ENCODE measurements at places on chromosomes 1 and 21. TPM values are rescaled to one million over a fixed set of nuclear protein-coding genes. Genes with fewer than 3 reads are reported as not detected.

DNA sequence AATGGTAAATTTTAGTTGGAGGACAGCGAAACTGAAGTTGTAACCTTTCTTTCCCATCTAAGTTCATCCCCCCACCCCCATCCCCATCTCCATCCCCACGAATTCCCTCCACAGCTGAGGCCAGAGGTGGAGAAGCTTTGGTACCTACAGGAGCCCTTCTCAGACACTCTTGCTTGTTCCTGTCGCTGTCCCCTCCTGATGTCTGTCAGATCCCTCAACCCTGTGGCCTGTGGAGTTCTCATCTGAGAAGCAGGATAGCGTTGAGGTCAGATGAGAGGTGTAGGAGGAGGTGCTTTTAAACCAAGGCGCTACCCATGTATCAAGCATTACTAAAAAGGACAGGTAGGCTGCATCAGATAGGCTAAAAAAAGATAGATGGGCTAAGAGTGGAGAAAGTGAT, 769 bp downstream of the NTPCR start:
- H3K4me3 ChIP-seq, result peak overlapping the region; percentile 96
- DNase-seq, result no peak
- peaks cover 23% of the 10 kb centered on the region for H3K4me1 ChIP-seq
- H3K27me3 ChIP-seq, result no peaks in the 10 kb centered on the region

DNA sequence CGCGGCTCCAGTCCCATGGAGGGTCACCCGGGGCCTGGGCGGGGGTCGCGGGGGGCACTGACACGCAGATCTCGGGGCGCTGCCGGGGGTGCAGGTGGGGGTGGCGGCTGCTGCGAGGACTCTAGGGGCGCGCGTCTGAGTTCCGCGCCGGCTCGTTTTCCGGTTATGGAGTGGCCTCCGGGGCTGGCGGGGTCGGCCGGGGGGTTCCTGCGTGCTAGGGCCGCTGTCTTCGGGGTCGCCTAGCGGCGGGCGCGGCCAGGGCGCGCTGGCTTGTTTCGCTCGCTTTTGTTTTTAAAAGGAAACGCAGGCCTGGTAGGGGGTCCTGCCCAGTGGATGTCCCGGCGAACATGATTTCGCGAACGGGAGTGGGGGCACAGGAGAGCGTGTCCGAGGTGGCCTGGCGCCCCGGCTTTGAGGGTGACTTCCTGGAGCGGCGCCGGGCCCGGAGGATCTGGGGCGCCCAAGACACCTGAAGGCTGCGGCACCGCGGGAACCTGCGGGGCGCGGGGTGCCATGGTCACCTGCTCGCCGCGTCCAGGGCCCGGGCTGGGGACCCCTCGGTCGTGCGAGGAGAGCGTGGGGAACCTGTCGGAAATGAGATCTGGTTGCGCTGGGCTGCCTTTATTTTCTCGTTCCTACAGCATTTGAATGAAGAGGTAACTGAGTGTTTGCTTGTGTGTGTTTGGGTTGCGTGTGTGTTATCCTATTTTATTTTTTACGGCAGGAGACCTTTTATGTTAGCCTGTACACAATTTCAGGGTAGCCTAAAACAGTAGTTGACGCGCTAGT, 618 bp downstream of the ETS2 start:
- H3K4me1 ChIP-seq, result no peaks in the 10 kb centered on the region
- no peaks in the 10 kb centered on the region for H3K27me3 ChIP-seq
- DNase-seq, result peak; percentile 78
- peak overlapping the region; percentile 71 for H3K4me3 ChIP-seq
- H3K27ac ChIP-seq, result peak overlapping the region; percentile 93

DNA sequence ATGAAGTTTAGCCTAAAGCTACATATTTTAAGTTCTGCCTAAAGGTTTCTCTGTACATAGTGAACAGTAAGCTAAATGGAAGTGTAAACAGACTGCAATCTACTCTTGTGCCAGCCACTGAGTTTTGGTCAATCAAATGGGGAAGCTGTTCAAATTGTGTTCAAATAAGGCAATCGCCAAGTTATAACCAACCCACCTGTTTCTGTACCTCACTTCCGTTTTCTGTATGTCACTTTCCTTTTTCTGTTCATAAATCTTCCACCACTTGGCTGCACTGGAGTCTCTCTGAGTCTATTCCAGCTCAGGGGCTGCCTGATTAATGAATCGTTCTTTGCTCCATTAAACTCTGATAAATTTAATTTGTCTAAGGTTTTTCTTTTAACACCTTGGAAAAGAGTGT, 10.8 kb upstream of the THEM4 start:
- no peaks in the 10 kb centered on the region for H3K27me3 ChIP-seq
- H3K36me3 ChIP-seq, result no peaks in the 10 kb centered on the region
- no peak overlapping the region for H3K4me3 ChIP-seq
- H3K4me1 ChIP-seq, result no peaks in the 10 kb centered on the region
- no peak for DNase-seq
- no peak overlapping the region for H3K27ac ChIP-seq

The TSPAN1 gene
- 0.99 TPM for total RNA-seq

DNA sequence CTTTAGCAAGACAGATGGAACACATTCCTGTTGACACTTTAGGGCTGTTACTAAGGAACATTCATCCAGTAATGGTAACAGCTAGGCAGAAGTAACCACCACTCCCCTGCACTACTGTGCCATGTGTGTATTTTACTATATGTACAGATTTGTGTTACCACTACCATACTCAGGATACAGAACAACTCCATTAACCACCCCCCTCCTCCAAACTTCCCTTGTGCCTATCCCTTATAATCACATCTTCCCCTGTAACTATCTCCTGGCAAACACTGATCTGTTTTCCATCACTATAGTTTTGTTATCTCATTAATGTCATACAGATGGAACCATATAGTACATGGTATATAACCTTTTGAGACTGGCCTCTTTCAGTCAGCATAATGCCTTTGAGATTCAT, 3.9 kb upstream of the POU2F1 start:
- peaks cover 11% of the 10 kb centered on the region for H3K4me1 ChIP-seq
- H3K27ac ChIP-seq, result no peak overlapping the region
- no peaks in the 10 kb centered on the region for H3K36me3 ChIP-seq
- DNase-seq, result no peak
- H3K27me3 ChIP-seq, result no peaks in the 10 kb centered on the region

DNA sequence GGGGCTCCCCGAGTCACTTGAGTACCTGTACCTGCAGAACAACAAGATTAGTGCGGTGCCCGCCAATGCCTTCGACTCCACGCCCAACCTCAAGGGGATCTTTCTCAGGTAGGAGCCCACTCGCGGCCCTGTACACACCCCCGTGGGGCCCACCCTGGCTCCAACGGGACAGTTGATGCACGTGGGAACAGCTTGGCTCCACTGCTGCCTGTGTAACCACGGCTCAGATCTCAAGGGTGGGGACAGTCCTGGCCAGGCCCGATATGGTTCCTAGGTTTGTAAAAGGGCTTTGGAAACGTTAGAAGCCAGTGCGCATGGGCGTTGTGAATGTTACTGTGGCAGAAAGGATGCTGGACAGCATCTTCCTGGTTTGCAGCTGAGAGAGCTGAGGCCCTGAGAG, 18.8 kb downstream of the PODN start:
- no peak overlapping the region for H3K27ac ChIP-seq
- H3K4me1 ChIP-seq, result no peaks in the 10 kb centered on the region
- no peaks in the 10 kb centered on the region for H3K27me3 ChIP-seq
- peaks cover 64% of the 10 kb centered on the region for H3K36me3 ChIP-seq
- no peak overlapping the region for H3K4me3 ChIP-seq

DNA sequence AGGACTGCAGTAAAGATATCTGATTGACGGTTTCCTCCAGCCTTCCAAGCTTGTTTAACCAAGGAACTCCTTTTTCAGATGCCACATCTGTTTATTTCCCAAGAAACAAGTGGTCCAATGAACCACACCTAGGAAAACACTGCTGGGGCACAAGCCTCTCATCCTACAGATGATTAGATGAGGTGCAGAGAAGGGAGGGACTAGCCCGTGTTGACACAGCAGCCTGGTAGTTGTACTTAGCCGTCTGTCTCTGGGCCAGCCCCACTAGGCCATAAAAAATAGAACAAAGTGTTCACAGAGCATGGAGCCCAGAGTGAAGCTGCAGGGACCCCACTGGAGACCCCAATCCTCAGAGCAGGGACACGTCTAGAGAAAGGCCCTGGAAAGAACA, 32.1 kb downstream of the LRP8 start:
- DNase-seq, result no peak
- H3K4me1 ChIP-seq, result no peaks in the 10 kb centered on the region
- H3K4me3 ChIP-seq, result no peak overlapping the region
- H3K27me3 ChIP-seq, result no peaks in the 10 kb centered on the region
- no peak overlapping the region for H3K27ac ChIP-seq

The GNAT2 gene
- total RNA-seq, result not detected

GRCh38 chr1:201496296-201496690, 10.6 kb downstream of the CSRP1 start:
- DNase-seq, result no peak
- peaks cover 60% of the 10 kb centered on the region for H3K36me3 ChIP-seq
- H3K27ac ChIP-seq, result peak overlapping the region; percentile 98
- H3K4me3 ChIP-seq, result peak overlapping the region; percentile 8
- no peaks in the 10 kb centered on the region for H3K27me3 ChIP-seq

The CR1 gene
- 2.2 TPM for total RNA-seq

- H3K4me1 ChIP-seq, result peaks cover 14% of the 10 kb centered on the region
- peak overlapping the region; percentile 0 for H3K27ac ChIP-seq
- no peak for DNase-seq
Measured at GRCh38 chr1:151981178-151981525, 12.5 kb downstream of the S100A10 start.

DNA sequence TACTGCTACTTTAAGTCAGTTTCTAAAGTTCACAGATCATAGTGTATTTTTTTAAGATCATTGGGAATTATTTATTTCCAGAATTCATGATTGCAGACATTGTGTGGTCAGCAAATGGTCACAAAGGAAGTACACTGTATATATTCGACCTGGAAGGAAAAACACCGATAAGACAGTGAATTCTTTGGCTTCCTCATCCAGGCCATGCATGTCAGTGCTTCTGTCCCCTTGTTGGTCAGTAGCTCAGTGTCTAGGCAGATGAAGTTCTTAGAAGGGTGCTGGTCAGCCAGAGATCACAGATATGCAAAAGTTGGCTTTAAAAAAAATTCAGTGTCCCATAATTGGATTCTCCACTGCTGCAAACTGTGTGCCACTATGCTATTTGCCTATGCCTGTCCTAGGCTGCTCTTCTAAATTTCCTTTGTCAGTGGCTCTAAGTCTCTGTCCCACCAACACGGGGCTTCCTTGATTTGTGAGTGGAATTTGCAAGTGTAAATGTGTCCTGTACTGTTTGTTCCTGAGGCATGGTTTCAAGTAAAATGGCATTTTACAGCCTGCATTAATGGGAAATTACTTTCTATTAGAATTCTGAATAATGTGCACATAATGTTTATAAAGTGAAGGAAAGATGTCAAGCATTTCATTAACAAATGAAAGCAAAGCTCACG, 12.0 kb upstream of the VAMP4 start:
- no peak for DNase-seq
- H3K4me3 ChIP-seq, result no peak overlapping the region
- no peaks in the 10 kb centered on the region for H3K27me3 ChIP-seq
- no peak overlapping the region for H3K27ac ChIP-seq
- no peaks in the 10 kb centered on the region for H3K36me3 ChIP-seq

GRCh38 chr1:236495467-236496112, 28.2 kb upstream of the LGALS8 start:
- no peaks in the 10 kb centered on the region for H3K4me1 ChIP-seq
- no peaks in the 10 kb centered on the region for H3K27me3 ChIP-seq
- no peak for DNase-seq
- no peaks in the 10 kb centered on the region for H3K36me3 ChIP-seq

The OR10Z1 gene
- not detected for total RNA-seq

GRCh38 chr1:8107897-8108296, 81.8 kb upstream of the ERRFI1 start:
- H3K27me3 ChIP-seq, result no peaks in the 10 kb centered on the region
- H3K4me3 ChIP-seq, result no peak overlapping the region
- DNase-seq, result no peak
- H3K36me3 ChIP-seq, result no peaks in the 10 kb centered on the region

DNA sequence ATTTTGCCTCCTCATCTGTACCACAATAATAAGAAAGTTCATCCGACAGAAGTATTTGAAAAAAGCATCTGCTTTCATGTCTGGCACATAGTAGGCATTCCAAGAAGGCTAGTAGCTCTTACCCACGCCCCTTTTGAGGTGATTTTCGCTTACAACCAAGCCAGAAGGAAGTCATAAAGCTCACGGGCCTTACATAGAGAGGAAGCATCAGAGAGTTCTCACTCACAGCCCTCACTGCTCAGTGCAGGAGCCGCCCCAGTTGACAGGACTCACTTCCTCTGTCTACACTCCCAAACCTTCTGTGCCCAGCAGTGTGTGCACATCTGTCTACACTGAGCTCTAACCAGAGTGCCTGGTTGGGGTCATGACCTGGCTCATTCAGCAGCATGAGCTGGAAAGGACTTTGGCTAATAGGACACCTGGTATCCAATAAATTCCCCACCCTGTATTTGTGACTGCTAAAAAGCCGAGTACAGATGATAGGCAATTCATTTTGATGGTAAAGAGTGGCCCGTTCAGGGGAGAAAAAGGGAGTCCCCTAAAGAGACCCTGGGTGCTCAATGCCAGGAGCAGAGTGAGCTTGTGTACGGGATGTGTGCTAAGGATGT, 36.8 kb upstream of the DUSP10 start:
- no peak overlapping the region for H3K4me3 ChIP-seq
- DNase-seq, result no peak
- H3K4me1 ChIP-seq, result no peaks in the 10 kb centered on the region
- H3K36me3 ChIP-seq, result no peaks in the 10 kb centered on the region
- H3K27me3 ChIP-seq, result no peaks in the 10 kb centered on the region

GRCh38 chr1:182283746-182284544, 107.6 kb downstream of the GLUL start:
- peaks cover 4% of the 10 kb centered on the region for H3K4me1 ChIP-seq
- H3K36me3 ChIP-seq, result no peaks in the 10 kb centered on the region
- DNase-seq, result no peak
- H3K4me3 ChIP-seq, result no peak overlapping the region

DNA sequence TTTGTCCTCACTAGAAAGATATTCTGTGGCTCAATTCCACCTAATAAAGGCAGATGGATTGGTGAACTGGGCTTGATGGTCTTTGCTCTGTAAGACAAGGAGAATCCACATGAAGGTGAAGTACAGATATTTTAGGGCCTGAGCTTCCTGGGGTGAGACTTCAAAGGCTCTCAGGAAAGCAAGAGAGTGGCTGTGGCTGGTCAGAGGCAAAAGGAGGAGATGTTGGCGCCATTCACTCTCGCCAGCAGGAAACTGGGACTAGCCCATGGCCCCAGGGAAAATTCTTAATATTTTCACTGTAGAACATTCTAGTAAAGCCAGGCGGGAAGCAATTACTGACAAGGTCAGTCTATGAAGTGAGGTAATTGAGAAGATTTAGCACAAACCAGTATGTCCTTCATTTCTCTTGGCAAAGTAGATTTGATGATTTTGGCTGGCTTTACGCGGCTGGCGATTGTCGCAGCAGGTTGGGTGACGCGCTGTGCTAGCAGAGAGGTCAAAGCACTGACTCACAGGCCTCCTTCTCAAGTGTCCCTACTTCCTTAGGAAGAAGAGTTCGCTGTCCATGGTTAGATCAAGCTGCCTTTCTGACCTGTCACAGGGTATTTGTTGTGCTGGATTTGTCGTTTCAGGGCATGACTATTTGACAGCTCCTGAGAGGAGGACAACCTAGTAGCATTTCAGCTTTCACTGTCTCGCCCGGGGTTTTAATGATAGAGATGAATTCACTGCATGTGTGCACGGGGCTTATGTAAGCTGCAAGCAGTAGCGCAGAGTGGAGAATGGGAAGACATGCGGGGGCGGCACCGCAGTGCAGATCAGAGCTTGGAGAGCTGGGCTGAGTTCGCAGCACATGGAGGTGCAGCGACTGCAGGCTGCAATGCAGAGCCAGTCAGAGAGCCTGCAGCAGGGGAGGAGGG, 32.7 kb downstream of the XCL1 start:
- H3K4me3 ChIP-seq, result no peak overlapping the region
- peak; percentile 71 for DNase-seq
- no peaks in the 10 kb centered on the region for H3K27me3 ChIP-seq
- H3K36me3 ChIP-seq, result no peaks in the 10 kb centered on the region

The OR2M3 gene
- not detected for total RNA-seq

GRCh38 chr1:13494712-13495111, 19.1 kb downstream of the LRRC38 start:
- no peak overlapping the region for H3K4me3 ChIP-seq
- DNase-seq, result no peak
- H3K36me3 ChIP-seq, result no peaks in the 10 kb centered on the region

All from sigmoid colon (tissue), 7 donors.